ENCODE measurements at places on chromosomes 11 and 22.

DNA sequence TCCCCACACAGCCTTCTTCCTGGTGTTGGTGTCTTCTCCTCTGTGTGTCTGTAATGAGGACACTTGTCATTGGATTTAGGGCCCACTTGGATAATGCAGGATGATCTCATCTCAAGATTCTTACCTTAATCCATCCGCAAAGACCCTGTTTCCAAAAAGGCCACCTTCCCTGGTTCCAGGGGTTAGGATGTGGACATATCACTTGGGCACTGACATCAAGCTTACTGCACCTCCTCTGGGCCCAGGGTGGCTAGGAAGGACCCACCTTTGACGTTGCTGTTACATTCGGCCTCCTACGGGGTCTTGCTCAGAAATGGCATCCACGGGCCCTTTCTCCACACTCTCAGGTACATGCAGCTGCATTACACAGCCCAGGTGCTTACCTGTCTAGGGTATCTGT is 535.9 kb downstream of the BRD1 start:
- no peak for DNase-seq

GRCh38 chr11:70733327-70734325 is 335.3 kb downstream of the CTTN start:
- no peak for DNase-seq

- DNase-seq = no peak
These were observed 108.8 kb upstream of the CD44 start for GRCh38 chr11:35029979-35030682.

- no peak for DNase-seq
These were observed 40.6 kb downstream of the MUC6 start for GRCh38 chr11:995752-996420.

DNA sequence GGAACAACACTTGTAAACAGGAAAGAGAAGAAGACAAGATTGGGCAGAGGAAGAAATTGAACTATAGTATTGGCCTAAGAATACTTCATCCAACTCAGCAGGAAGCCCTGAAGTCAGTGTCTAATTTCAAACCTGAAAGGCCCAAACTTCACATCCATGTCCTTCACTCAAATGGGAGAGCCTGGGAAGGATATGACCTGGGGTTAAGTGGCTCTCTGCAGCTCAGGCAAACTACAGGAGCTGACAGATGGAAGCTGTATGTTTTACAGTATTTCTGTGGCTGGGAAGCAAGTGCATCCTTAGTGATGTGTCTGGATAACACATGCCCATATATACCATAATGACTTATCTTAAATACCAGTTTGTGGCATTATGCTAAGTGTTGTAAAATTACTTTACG is 196.2 kb downstream of the SOX6 start:
- DNase-seq = no peak

GRCh38 chr11:78860720-78861422 is 286.2 kb upstream of the NARS2 start:
- DNase-seq = peak; percentile 16

GRCh38 chr22:41311487-41311886 is 10.2 kb downstream of the ZC3H7B start:
- DNase-seq = no peak

DNA sequence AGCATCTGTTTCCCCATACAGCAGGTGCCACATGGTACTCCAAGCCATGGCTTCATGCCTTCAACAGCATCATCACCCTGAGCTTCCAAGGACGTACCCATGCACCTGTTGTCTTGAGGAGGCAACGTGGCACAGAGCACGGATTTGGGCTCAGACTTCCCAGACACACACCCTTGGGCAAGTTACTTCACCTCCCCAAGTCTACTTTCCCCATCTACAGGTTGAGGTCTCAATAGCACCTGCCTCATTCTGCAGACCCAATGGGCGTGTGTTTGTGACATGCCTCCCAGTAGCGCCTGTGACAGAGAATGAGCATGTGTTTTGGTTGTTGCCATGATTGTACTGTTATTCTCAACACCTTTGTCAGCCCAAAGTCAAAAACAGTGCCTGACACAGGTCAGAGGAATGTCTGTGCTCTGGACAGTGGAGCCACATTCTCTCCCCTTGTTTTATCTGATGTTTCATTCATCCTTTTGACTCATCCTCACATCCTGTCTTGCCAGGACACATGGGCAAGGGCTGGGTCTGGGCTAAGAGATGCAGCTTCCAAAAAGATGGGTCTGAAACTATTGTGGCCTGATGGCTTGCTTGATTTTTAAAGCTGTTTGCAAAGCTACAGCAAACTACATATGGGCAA is 53.4 kb upstream of the CCND1 start:
- DNase-seq = no peak

- DNase-seq = no peak
These were observed 15.8 kb downstream of the A4GALT start for GRCh38 chr22:42704896-42705295.

DNA sequence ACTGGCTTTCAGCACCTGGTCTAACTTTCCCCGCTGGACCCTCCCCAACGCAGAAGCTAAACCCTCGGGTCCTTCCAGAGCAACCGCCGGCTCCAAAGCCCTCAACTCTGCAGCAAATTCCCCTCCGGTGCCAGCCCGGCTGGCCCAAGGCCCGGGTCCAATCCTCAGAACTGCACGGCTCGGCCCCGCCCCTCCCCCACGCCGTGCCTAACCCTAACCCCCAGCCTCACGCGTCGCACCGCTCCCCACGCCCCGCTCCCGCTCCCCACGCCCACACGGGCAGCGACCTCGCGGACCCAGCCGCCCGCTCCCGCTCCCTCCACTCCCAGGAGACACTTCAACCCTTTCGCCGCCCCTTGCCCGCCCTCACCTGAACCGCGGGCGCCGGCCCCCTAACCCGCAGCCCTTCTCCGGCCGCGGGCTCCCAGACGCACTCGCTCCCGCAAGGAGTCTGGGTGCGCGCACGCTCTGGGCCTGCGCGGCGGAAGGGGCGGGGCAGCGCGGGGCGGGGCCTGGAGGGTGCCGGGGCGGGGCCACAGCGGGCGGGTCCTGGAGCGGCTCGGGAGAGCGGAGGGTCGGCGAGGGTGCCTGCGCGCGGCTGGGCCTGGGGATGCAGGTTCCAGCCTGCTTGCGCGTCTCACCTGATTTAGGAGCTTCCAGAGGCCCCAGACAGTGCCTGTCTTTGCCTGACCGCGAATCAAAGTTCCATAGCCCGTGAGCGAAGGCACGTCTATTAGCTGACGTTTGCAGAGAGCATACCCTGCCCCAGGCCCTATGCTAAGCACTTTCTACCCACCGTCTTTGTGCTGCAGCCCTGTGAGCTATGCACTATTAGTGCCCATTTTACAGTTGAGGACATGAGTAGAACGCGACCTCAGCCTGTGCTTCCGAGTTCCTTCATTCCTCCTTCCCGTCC is at the start of gene NFRKB:
Gene NFRKB (minus strand): TSS at position 453 of the 916 bp plus-strand sequence. CDS start 2,729 bp downstream, outside the sequence.
- no peak for DNase-seq

- no peak for DNase-seq
These were observed 82.9 kb upstream of the UBASH3B start for GRCh38 chr11:122572592-122572991.

- DNase-seq = no peak
These were observed 3.1 kb upstream of the PANX1 start for GRCh38 chr11:94125407-94126115.

GRCh38 chr11:65169164-65169641 is 830 bp upstream of the SPDYC start:
- DNase-seq = no peak

- no peak for DNase-seq
These were observed 191.8 kb upstream of the NTM start for GRCh38 chr11:131178596-131178995.
